Pericardium fibroblast (primary cell): ENCODE measurements at places on chromosomes 13 and 19. TPM values are rescaled to one million over a fixed set of nuclear protein-coding genes. Genes with fewer than 3 reads are reported as not detected.

ZNF534 gene
- total RNA-seq = 0.60 TPM in 1 of 2 replicates, not detected in the other

CLASRP gene
- total RNA-seq = 38.4 and 39.7 TPM in 2 replicates

ZNF569 gene
- 3.6 and 5.3 TPM in 2 replicates for total RNA-seq

RXFP2 gene
- total RNA-seq = not detected in 2 replicates

NRTN gene
- 0.12 TPM in 1 of 2 replicates, not detected in the other for total RNA-seq

GNA15 gene
- not detected in 2 replicates for total RNA-seq

CYP4F8 gene
- total RNA-seq = not detected in 2 replicates

CYP2A6 gene
- total RNA-seq = not detected in 2 replicates

ATP7B gene
- 2.2 and 6.8 TPM in 2 replicates for total RNA-seq

CEACAM7 gene
- total RNA-seq = not detected in 2 replicates

POLRMT gene
- total RNA-seq = 18.2 and 21.0 TPM in 2 replicates

CD22 gene
- 0.26 TPM in 1 of 2 replicates, not detected in the other for total RNA-seq
